Mucosa of descending colon (tissue), 3 donors: ENCODE measurements at places on chromosomes 12 and 14. TPM values are rescaled to one million over a fixed set of nuclear protein-coding genes. Genes with fewer than 3 reads are reported as not detected.
A peak's percentile ranks its signal among the peaks of the same experiment; 100 is the strongest.

RNASE12 gene
- not detected for total RNA-seq

DNAH10 gene
- 0.29 TPM for total RNA-seq

PROX2 gene
- 0.07 TPM for total RNA-seq

MARK3 gene
- total RNA-seq: 66.8 TPM

BTG1 gene
- 124 TPM for total RNA-seq

PTGER2 gene
- 8.1 TPM for total RNA-seq

PRKAG1 gene
- 51.5 TPM for total RNA-seq

MYF5 gene
- not detected for total RNA-seq

TOMM20L gene
- total RNA-seq: 1.0 TPM

AQP2 gene
- not detected for total RNA-seq

- DNase-seq: no peak
Observed at GRCh38 chr14:29741909-29742401, 185.7 kb downstream of the PRKD1 start.

- DNase-seq: no peak
Observed at GRCh38 chr12:118980407-118981014, 830 bp upstream of the SRRM4 start.

DNA sequence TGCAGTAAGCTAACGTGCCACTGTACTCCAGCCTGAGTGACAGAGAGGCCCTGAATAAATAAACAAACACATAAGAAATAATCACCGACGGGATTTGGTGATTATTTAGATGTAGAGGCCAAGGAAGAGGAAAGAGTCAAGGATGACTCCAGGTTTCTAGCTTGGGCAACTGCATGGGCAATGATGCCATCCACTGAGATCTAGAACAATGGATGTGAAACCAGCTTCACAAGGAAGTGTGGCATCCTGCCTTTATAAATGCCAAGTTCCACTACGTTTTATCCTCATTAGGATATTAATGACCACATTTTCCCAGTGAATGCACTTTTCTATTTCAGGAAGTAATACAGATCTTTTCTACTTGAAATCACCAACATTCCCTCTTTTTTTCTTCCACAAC is 10.9 kb upstream of the PTGER2 start:
- no peak for DNase-seq

DNA sequence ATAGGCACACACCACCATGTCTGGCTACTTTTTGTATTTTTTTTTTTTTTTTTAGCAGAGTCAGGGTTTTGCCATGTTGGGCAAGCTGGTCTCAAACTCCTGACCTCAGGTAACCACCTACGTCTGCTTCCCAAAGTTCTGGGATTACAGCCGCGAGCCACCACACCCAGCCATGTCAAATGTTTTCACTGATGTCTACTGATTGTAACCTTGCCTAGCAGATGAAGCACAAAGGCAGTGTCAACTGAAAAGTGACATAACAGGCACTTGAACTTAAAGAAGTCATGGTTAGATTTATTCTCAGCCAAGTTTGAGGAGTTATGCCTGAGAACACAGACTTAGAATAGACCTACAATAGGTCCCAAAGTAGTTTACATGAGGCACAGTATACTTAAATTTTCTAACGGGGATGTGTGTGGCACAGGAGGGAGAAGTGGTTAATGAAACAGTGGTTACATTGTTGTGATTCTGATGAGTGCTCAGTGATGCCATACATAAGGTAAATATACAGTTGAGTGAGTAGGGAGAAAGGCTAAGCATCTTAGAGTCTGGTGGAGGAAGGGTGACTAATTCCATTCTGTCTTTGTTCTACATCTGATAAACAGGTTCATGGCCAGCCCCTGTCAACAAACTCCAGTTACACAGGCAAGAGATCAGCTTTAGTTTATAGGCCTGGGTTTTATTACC is 12.6 kb upstream of the RNASE4 start:
- DNase-seq: no peak

DNA sequence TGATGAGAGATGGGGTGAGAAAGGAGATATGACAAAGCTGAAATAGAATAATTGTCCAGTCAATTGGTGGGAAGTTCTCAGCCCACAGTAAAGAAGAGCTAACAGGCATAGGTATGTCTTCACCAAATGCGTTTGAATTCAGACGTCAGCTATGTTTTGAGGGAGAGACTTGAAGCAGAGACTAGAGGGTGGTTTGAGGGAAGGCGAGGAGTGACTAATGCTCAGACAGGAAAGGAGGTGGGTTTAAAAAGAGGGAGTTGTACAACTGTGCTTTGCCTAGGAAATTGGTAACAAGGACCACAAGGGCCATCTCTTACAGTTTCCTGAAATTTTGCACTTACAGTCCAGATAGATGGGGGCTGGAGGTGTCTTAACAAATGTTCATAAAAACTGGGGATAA is 6.4 kb downstream of the JKAMP start:
- DNase-seq: no peak

GRCh38 chr14:71324767-71325272 is 417.6 kb downstream of the PCNX1 start:
- DNase-seq: peak; percentile 25

- DNase-seq: no peak
Observed at GRCh38 chr12:61213646-61214045, 1046.6 kb upstream of the USP15 start.

DNA sequence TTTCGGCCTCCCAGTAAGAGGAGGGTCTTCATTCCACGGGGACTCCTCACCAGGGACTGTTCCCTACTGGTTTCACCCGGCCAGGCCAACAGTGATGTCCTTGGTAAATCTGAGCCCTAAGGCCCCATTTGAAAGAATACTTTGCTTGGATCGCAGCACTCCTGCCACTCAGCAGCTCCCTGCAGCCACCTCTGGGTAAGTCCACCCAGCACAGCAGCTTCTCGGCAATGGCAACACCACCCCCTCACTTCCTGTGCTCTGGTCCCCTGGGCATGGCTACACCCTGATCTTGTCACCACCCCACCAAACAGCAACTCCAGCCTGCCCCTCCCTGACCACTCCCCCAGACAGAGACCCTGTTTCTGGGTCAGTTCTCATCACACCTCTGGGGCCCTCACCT is 100.3 kb downstream of the SETD3 start:
- DNase-seq: no peak

DNA sequence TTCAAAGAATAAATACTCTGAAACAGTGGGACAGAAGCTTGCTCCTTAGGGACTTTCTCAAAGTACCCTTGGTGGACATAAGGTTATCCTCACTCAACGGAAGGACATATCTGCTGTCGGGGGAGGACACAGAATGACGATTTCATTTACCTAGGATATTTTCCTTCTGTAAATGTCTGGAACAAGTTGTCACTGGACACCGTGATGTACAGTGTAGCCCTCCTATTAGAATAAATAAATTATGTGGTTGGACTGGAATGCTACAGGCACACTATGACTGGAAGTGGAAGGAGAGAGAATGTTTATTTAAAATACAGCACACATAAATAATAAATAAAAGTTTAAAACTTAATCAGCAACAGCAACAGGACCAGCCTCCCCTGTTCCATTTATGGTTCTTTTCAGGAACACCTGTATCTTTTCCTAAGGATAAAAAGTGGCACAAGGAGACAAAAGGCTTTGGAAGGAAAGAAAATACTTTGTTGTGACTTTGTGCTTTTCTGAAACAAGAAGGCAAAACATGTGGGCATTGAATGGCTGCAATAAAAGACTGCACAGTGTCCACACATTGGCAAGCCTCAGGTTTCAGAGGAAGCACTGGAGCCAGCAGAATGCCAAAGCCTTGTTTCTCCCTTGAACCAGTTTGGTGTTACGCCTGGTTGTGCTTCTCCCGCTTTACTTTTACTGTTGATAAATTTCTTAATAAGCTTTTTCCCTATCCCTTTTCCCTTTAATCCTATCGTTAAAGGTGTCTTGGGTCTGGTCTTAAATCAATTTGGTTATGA is 36.8 kb downstream of the FGD4 start:
- DNase-seq: no peak

- DNase-seq: no peak
Observed at GRCh38 chr14:91032248-91032647, 28.2 kb downstream of the RPS6KA5 start.

- no peak for DNase-seq
Observed at GRCh38 chr12:106973545-106973944, 13.4 kb downstream of the MTERF2 start.

GRCh38 chr12:119096429-119097202 is 82.1 kb upstream of the HSPB8 start:
- no peak for DNase-seq

- DNase-seq: no peak
Observed at GRCh38 chr12:84016956-84017355, 895.6 kb downstream of the SLC6A15 start.

- DNase-seq: peak; percentile 82
Observed at GRCh38 chr12:12081836-12082497, 11.2 kb downstream of the BCL2L14 start.

DNA sequence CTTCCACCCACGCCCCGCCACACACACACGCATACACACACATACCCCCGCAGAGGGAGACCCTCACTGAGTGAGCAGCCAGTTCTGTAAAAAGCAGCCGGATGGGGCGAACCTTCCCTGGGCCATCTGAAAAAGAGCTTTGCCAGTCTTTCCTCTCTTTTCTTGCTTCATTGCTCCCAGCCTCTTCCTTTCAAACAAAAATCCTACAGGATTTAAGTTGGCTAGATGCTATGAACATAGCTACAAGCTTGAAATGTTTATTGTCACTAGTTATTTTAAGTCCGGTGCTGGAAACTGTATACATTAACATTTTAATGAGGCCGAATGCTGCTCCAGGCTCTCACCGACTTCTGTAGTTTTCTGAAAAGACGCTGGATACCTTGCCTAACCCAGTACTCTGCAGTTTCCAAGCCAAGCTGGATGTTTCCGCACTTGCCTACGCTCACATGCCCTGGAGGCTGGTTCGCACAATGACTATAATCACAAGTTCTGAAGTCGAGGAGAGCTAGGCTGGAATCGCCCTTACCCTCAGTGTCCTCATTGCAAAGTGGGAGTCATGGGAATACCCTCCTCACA is 39.2 kb downstream of the LTBP2 start:
- DNase-seq: no peak

GRCh38 chr12:128236525-128236924 is 30.4 kb upstream of the TMEM132C start:
- no peak for DNase-seq

DNA sequence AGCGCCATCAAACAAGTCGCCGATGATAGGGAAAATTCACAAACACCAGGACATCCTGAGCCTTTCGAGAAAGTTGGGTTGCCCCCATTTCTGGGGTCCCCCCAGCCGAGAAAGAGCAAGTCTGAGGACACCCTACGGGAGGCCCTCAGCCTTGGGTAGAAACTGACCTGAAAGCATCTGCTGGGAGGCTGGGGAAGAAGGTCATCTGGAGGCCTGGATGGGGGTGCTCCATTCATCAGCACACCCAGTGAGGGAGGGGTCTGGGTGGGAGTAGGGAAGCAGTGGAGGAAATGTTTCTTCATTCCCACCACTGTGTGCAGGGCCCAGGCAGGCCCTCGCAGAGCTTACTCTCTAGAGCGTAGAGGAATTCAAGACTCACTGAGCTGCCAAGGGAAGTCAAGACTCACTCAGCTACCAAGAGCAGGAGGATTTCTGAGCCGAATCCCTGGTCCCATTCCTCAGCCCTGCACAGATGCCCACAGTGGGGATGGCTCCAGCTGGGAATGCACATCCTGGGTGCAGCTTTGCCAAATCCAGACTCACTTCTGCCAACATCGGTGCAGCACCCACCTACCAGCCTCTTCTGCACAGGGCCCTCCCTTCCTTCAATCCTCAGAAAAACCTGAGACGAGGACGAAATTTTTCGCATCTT is 38.1 kb downstream of the DIO3 start:
- no peak for DNase-seq

- no peak for DNase-seq
Observed at GRCh38 chr14:38944691-38945090, 158.3 kb downstream of the SEC23A start.

DNA sequence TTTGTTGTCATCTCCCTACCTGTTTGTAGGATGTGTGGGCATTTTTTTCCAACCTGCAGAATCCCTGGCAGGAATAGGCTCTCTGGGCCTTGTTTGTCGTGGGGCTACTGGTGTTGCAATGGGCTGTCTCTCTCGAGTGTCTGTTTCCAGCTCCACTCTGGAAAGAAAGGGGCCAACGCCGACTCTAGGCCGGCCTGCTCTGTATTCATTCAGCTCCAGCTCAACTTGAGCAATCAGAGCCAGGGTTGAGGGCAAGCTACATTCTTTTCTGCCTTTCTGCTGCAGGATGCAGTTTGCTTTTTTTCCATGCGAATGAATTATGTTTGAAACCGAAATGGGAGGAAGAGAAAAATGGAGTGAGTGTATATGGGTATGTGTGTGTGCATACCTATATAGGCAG is 2.3 kb downstream of the JDP2 start:
- DNase-seq: no peak

- DNase-seq: no peak
Observed at GRCh38 chr12:30979371-30980259, 53.1 kb downstream of the TSPAN11 start.

DNA sequence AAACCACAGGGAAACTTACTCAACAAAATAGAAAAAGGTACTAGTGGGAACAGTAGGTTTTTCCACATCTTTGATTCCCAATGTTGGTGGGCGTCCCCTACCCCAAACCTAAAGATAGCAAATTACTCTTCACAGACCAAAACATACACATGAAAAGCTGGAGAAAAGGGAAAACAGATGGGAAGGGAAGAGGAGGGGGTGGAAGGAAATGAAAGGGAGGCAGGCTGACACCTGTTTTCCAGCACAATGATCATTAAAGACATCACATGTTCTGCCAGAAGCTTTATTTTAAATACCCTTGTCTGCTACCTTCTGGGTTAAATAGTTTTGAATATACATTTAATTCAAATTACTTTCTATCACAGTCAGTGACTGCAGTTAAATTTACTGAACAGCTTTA is 1617.9 kb upstream of the SEL1L start:
- no peak for DNase-seq

DNA sequence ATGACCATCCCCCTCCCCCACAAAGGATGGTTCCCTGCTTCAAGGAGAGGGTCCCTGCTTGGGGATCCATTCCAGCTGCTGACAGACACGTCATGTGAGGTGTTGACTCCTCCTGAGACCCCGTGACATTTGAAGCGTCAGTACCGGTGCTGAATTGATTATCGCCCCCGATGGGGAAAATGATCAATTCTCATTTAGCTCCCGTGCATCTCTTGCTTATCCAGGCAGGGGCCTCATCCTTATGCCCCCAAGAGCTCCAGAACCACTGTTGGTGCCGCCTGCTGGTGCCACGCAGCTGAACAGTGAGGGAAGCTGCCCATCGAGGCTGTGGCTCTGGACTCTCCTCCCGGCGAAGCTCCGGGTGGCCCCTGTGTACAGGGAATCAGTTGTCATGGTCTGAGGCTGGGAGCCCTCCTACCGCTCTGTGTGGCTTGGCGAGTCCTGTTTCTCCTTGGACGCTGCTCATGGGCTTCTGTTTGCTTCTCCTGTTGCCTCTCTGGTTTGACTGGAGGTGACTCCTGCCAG is 4.6 kb downstream of the KIF26A start:
- DNase-seq: no peak

DNA sequence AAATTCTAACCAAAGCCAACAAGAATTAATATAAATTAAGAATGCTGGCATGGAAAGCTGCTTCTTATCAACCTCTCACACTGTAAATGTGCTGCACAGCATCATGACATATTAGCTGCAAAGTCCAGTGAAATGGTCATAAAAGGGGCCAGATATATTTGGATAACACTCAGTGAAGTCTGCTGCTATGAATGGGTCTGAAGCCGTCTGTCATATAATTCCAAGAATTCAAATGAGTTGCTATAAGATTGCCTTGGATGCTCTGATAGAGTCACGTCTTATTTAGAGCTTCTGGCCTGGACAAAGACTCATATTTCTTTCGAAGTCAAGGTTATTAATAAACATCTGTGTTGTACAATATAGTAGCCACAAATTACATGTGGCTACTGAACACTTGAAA is 54.3 kb upstream of the OVCH1 start:
- DNase-seq: no peak
